ENCODE measurements at places on chromosomes 1 and 21.

- DNase-seq = no peak
Measured at GRCh38 chr1:241391926-241392710, 35.1 kb upstream of the RGS7 start.

- no peak for DNase-seq
Measured at GRCh38 chr1:22141554-22142314, 1.2 kb downstream of the WNT4 start.

- DNase-seq = no peak
Measured at GRCh38 chr1:214494706-214495105, 56.7 kb downstream of the PTPN14 start.

GRCh38 chr1:201694608-201695335, 134.2 kb upstream of the IPO9 start:
- no peak for DNase-seq

DNA sequence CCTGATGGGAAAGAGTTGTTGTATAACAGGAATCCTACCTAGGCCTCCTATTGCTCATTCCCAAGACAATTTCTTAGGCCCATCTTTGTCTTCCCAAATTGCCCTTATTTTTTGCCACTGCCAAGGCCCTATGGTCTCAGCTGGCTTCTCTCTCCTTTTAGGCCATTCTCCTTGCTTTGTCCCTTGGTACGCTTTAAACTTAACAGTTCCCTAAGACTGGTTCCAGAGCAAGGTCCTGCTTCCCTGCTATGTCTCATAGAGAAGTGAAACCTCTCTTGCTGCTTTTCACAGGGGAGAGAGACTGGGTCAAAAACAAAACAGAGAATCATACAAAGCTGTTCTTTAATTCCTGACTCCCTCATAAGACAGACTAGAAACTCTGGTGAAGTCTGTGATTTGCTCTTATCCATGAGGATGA, 77.1 kb downstream of the XCL2 start:
- DNase-seq = no peak

DNA sequence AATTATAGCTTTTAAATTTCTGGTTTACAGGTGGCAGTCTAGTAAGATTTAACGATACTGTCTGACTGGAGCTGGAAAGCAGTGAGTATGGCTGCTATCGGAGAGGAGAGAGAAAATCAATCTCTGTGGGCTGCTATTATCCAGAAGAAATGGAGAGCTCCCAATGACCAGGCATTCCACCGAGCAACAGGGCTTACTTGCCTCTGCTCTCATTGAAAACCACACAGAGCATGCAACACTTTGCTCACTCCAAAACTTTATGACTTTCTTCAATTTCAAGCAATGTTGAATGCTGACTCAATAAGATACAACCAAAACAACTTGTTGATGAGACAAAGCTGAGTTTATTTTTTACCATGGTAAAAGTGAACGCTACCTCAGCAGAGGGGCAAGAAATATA, 337.0 kb upstream of the NCAM2 start:
- no peak for DNase-seq

DNA sequence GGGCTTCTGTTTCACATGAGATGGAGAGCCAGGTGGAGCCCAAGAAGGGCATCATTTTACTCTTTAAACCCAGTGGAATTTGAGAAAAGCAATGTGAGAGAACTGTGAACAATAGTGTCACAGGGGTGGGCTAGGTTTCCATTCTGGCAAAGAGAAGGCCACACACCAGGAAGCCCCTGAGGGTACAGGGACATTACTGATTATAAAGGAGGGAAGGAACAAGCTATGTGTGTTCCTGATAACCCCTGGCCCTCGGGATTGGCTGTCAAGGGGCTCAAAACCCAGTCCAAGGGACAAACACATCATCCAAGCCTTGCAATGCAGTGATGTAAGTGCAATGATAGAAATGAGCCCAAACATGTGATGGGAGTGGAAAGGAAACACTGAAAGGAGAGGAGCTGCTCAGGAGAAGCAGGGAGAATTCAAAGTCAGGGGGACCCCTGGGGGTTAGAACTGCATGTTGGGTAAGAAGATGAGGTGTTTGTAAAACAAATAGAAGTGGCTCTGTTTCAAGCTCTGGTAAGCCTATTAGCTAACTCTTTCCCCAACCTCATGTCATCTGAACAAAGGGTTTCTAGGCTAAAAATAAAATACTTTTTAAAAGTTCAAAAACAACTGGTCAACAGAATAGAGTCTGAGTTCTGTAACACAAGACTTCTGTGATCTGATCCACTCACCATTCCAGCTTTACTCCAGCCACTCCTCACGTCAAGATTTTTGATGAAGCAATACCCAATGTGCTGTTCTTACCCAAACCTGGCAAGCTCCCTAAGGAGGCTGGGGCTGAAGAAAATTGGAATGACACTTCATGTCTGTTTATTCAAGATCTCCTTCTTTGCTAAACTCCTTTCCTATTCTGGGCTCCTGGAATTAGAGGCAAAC, 51.1 kb upstream of the IL12RB2 start:
- no peak for DNase-seq

GRCh38 chr1:9044236-9044635, 18.0 kb upstream of the SLC2A7 start:
- DNase-seq = no peak

DNA sequence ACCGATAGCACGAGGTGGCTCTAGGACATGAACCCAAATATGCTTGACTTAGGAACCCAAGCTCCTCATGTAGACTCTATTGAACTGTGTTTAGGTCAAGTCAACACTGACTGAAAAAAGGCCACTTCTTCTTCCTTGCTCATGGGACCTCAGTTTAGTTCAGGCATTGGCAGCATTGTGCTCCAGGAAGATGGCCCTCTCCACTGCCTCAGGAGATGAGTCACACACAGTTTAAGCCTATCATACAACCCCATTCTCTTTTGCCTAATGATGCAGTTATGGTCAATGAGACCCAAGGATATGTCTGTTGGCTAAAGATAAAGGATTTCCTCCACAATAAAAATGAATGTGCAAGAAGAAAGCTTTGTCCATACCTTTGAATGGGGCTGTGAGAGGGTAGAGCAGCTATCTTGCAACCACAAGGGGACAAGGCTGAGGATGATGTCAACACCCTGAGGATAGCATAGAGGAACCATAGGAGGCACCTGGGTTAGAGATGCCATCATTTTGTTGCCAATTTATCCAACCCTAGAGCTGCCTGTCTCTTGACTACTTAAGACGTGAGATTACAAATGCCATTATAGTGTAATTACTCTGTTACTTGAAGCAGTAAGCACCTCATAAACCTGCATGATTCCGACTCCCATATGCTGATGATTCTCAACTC, 3.0 kb upstream of the TRIM63 start:
- no peak for DNase-seq

- DNase-seq = no peak
Measured at GRCh38 chr1:116495535-116495934, 75.3 kb downstream of the CD58 start.

DNA sequence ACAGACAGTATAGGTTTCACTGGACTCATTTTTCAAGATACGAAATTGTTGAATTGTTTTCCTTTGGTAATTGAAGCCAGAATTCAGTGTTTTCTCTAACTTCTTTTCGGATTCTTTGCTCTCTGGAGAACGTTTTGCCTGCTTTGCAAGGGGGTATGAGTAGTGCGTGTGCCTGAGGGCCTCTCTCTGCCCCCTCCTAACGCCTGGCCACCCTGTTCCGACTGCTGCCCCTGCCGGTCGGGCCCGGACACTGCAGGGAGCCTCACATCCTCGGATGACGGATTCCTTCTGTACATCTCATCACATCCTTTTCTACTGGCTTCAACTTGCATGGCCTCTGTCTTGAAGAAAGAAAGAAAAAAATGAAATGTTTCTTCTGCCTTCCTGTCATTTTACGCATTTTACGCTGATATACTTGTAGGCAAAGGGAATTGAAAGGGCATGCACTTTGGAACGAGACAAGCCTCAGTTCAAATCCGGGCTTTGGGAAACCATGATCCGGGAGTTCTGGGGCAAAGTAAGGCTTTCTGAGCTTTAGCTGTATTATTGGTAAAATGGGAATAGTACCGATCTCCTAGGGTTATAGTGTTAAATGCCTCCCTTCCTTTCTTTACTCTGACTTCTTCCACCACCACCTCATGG, 65.1 kb downstream of the DISC1 start:
- no peak for DNase-seq

DNA sequence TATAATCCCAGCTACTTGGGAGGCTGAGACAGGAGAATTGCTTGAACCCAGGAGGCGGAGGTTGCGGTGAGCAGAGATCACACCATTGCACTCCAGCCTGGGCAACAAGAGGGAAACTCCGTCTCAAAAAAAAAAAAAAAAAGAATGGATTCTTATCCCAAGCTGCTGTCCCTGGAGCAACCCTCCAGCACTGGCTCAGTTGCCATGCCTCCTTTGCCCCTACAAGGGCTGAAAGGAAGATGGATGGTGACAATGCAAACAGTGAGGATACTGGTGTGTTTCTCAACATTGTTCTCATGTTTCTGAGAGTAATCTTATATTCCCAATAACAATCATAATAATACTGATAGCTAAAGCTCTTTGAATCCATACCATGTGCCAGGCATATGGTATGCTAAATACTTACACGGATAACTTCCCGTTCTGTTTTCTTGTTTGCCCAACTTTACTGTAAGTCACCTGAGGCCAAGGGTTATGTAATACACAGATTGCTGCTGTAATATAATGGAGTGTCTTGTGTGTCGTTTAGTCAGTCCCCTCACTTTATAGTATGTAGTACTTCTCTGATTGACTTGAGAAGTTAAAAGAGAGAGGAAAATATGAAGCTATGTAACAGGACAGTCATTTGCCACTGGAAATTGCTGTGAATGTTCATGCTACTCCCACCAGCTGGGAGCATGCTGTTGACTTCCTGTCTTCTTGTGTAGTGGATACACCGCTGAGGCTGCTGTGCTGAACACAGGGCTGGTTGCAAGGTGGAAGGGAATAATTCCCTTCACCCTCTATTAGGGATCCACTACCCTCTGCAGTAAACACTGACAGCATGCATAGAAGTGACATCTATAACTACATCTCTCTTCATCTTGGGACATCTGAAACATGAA, 153.6 kb downstream of the CNIH3 start:
- no peak for DNase-seq

GRCh38 chr21:44448651-44449131, 6.6 kb upstream of the LRRC3 start:
- DNase-seq = no peak
